ENCODE measurements at places on chromosomes 1 and 21. TPM values are rescaled to one million over a fixed set of nuclear protein-coding genes. Genes with fewer than 3 reads are reported as not detected.

RAB3B gene
- 4.4 TPM for polyA plus RNA-seq

CBR3 gene
- 1.2 TPM for polyA plus RNA-seq

OR6Y1 gene
- not detected for polyA plus RNA-seq

DNM3 gene
- 4.3 TPM for polyA plus RNA-seq

LIN28A gene
- 0.08 TPM for polyA plus RNA-seq

RGS16 gene
- polyA plus RNA-seq: 2.4 TPM

LCE6A gene
- not detected for polyA plus RNA-seq

MAP10 gene
- polyA plus RNA-seq: 8.0 TPM

ANKRD34A gene
- polyA plus RNA-seq: 0.76 TPM

ESRRG gene
- 57.4 TPM for polyA plus RNA-seq

LEFTY2 gene
- polyA plus RNA-seq: 2.2 TPM

MATN1 gene
- polyA plus RNA-seq: 0.24 TPM

TM2D1 gene
- 75.3 TPM for polyA plus RNA-seq

PCAT6 gene
- polyA plus RNA-seq: 5.3 TPM

GPX7 gene
- polyA plus RNA-seq: 91.2 TPM

ANKRD45 gene
- polyA plus RNA-seq: 7.0 TPM

Measured in right renal pelvis (tissue), 4 donors.